Activated CD8-positive, alpha-beta T cell treated with anti-CD3 and anti-CD28 coated beads, Interleukin-2, amount 10 ng/mL, durations not matched to agents 7 days and 5 days (primary cell): ENCODE measurements at places on chromosomes 1 and 21.

- DNase-seq, result no peak
Observed at GRCh38 chr1:201461645-201462441, 7.1 kb downstream of the PHLDA3 start.

- no peak for DNase-seq
Observed at GRCh38 chr1:245131026-245131393, 23.8 kb upstream of the KIF26B start.

- DNase-seq, result no peak
Observed at GRCh38 chr1:89815611-89816010, 5.2 kb upstream of the LRRC8D start.

DNA sequence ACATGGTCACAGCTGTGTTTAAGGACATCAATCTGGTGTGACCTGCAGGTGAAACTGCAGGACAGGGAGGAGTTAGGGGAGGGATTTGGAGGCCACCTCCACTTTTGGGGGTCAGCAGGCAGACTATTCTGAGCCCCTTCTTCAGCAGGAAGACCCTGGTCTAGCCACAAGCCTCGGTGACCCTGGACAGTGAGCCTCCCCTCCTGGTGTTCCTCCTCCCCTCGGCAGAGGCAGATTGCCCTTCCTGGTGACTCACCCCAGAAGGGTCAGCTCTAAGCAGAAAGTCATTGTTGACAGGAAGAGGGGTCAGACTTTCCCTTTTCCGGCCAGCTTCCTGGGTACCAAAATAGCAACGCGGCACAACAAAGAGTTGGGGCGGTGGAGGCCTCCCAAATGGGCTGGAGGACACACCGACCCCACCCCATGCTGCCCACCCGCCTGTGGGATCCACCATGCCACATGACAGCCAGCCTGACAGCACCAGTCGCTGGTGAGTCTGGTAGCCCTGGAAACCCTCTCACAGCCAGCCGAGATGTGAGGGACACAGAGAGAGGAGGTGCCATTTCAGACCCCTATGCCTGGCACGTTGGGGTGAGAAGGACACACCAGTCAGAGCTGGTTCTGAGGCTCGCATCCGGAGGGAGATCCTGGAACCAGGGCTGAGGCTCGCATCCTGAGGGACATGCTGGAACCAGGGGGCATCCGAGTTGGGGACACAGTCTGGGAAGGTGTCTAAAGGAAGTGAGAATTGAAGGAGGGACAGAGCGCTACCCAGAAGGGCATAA, 14.7 kb upstream of the CSF1 start:
- peak; percentile 44 for DNase-seq

- DNase-seq, result no peak
Observed at GRCh38 chr1:234973426-234974250, 155.0 kb downstream of the TOMM20 start.

DNA sequence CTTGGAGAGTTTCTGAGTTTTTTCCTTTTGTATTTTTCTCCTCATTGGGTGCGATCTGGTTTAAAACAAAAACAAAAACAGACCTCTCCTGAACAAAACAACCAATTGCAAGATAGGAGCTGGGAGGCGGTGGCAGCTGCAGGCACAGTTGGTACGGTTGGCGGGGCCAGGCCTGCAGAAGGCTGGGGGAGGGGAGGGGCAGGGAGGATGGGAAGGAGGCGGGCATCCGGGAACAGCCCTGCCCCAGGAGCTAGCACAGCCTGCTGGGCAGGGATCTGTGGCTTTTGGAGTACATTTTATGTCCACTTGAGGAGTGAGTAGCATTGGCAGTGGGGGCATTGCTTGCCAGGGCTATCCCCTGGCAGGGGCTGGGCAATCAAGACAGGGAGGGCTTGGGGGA, 5.2 kb downstream of the CAPN9 start:
- DNase-seq, result no peak

GRCh38 chr1:64404202-64404601, 65.7 kb upstream of the CACHD1 start:
- DNase-seq, result no peak

GRCh38 chr1:236041631-236042618, 23.0 kb downstream of the NID1 start:
- DNase-seq, result no peak

DNA sequence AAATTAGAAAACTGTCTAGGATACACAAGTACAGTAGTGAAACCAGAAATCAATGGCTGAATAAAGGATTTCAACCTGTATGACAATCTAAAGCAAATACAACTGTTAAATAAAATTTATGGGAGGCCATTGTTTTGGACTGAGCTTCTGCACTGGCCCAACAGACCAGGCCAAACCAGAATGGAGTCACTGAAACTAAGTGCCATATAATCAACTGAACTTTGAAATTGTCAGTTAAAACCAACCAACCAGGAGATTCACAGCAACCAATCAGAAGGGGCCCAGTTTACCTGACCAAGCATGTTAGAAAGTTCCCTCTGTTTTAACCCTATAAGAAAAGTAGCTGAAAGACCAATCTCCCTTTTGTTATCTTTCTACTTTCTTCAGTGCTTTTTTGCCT, 30.5 kb upstream of the SOAT1 start:
- no peak for DNase-seq

GRCh38 chr1:10479296-10479695, 4.5 kb downstream of the PEX14 start:
- DNase-seq, result no peak

DNA sequence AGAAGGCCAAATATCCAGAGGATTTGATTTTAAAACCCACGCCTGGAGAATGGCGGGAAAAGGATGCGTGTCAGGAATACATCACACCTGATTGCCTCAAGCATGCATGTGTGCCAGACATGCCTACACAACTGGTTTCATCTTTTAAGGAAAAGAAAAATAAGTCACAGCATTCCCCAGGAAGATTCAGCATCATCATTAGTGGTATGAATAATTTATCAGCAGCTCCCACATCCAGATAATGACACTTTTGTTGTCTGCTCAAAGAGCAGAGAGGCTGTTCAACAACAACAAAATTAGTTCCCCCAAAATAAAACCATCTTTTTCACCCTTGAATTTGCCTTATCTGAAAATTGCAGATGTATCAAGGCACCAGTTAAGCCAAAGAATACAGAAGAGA, 328.6 kb upstream of the C1orf87 start:
- DNase-seq, result no peak

GRCh38 chr1:103941086-103941485, 191.4 kb downstream of the AMY1C start:
- no peak for DNase-seq

- DNase-seq, result no peak
Observed at GRCh38 chr1:231362325-231362724, 24.2 kb downstream of the SPRTN start.

DNA sequence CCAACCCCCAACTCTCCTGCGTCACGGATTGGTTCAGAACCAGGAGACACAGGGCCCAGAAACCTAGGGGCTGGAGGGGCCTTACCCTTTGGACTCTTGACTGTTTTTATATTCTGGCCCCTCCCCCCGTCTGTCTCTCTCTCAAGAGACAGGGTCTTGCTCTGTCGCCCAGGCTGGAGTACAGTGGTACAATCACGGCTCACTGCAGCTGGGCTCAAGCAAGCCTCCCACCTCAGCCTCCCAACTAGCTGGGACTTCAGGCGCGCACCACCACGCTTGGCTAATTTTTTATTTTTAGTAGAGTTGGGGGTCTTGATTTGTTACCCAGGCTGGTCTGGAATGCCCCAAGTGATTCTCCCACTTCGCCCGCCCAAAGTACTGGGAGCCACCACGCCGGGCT, 52.5 kb downstream of the PRKCZ start:
- DNase-seq, result no peak

- DNase-seq, result peak; percentile 67
Observed at GRCh38 chr1:115642168-115643072, 650 bp downstream of the VANGL1 start.

DNA sequence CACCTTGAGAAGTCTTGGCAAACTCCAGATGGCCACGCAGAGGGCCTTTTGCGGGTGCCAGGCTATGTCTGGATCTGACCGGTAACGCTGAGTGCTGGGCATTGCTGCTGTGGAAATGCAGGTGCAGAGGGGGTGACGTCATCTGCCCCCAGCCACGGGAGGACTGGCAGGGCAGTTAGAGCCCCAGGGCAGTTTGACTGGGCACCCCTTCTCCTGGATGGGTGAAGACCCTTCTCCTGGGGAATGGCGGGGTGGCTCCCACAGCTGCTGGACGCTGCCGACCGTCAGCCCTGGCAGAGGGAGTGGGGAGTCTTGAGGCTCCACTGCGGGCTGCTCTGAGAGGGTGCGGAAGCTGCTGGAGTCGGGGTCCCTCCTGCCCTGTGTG, 12.6 kb upstream of the EDN2 start:
- DNase-seq, result no peak

- DNase-seq, result no peak
Observed at GRCh38 chr1:151485685-151486255, 25.4 kb upstream of the CGN start.

- peak; percentile 77 for DNase-seq
Observed at GRCh38 chr1:212012034-212012740, 23.2 kb downstream of the INTS7 start.

DNA sequence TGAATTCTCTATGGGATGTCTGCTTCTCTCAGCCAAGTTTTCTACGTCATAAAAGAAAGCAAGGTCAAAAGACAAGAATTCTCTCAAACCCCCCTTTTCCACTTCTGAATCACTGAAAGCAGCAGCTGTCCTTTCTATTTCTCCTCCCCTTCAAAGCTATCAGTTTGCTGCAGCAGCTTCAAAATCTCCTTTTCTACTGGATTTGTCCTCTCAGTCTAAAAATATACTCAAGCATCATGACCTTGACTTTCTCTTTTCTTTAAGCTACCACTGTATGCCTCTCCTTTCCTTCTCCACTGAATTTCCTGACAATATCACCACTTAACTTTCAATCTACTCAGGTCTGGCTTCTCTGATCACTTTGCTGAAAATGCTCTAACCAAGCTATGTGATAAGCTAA, 1.9 kb downstream of the WDR64 start:
- no peak for DNase-seq

GRCh38 chr1:108117945-108118902, 81.9 kb downstream of the SLC25A24 start:
- no peak for DNase-seq

DNA sequence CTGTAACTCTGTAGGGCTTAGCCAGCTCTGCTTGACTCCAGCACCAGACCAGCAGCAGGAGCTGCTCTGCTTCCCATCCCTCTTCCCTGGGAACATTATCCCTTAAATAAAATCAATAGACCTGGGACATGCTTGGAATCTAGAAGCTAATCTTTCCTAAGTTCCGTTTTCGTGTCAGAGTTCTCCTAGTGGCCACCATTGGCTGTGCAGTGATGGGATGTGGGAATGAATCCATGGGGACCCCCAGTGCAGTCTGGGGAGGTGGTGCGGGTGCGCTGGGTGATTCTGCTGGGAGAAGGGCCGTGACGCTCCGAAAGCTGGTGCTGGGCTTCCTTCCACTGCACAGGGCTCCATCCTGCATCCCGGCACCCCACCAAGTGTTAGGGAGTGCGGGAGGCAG, 202.7 kb downstream of the CAMTA1 start:
- DNase-seq, result no peak

- DNase-seq, result no peak
Observed at GRCh38 chr1:168422203-168422847, 121.5 kb downstream of the XCL2 start.

GRCh38 chr1:218700666-218701065, 355.5 kb downstream of the TGFB2 start:
- no peak for DNase-seq

DNA sequence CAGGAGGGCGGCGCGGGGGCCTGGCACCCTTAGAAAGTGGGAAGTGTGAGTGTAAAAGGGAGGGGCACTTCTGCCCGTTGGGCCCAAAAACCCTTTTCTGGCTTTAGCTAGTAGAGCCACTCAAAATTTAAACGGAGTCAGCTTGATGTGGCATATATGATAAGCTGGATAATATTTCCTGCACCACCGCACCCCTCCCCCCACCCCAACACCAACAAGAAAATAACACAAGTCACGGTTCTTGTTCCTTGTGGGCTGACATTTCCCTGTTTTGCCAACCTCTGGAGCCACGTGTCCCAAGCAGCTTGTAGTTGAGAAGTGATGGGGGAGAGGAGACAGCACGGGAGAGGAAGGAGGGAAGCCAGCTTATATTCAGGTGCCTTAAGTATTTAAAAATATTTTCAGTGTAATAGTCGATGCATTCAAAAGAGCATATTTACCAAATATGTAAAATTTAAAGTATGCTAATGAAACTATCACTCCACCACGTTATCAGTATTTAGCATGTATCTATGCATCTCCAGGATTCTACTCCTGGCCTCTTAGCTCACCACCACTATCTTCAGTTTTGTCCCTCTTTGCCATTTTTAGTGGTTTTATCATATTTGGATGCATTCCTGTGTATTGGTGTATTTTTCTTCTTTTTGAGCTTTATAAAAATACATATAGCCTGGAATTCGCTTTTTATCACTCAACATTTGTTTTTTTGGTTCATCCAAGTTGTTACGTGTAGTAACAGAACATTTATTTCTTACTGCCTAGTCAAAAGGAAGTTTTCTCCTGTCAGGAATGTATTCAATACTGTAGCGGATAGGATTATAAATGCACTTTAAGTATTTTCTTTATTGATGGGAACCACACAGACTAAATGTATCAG, 773 bp upstream of the DDX59 start:
- peak; percentile 28 for DNase-seq

GRCh38 chr1:221217029-221217428, 337.8 kb downstream of the HLX start:
- DNase-seq, result no peak

DNA sequence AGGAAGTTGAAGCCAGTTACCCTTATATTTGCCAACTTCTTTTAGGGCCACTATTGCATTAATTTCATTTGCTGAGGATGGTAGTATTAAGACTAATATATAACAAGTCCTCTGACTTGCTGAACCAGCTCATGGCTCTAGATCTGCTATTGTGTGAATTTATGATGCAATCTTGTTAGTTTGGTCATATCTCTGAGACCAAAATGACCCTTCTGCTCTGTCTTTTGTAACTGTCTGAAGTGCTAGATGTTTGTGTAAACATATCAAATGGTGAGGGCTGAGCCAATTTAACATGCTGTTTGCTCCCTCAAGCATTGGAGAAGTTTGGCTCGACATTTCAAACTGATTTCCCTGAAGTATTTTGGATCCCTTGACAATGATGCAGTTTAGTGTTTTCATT, 106.9 kb upstream of the PTGFR start:
- no peak for DNase-seq
